Left lung (tissue), 14 donors: ENCODE measurements at places on chromosomes 13 and 19. TPM values are rescaled to one million over a fixed set of nuclear protein-coding genes. Genes with fewer than 3 reads are reported as not detected.

ICAM5 gene
- polyA plus RNA-seq, result 4.7 TPM

POGLUT2 gene
- polyA plus RNA-seq, result 32.7 TPM

ELANE gene
- polyA plus RNA-seq, result 2.2 TPM

MADCAM1 gene
- 11.0 TPM for polyA plus RNA-seq

SRRM5 gene
- 1.1 TPM for polyA plus RNA-seq

ZIC2 gene
- not detected for polyA plus RNA-seq

RPS16 gene
- 1,493 TPM for polyA plus RNA-seq

CGB1 gene
- polyA plus RNA-seq, result not detected

ZNF439 gene
- 20.8 TPM for polyA plus RNA-seq

SIGLEC5 gene
- polyA plus RNA-seq, result not detected

ZNF625 gene
- polyA plus RNA-seq, result 16.4 TPM

IRGC gene
- polyA plus RNA-seq, result not detected

C19orf85 gene
- not detected for polyA plus RNA-seq

C13orf46 gene
- 0.27 TPM for polyA plus RNA-seq

YJU2 gene
- 21.0 TPM for polyA plus RNA-seq

PSG11 gene
- polyA plus RNA-seq, result not detected

ZNF738 gene
- polyA plus RNA-seq, result 43.5 TPM

NOP53 gene
- 557 TPM for polyA plus RNA-seq

DMPK gene
- polyA plus RNA-seq, result 61.2 TPM

PDX1 gene
- polyA plus RNA-seq, result not detected

PSG1 gene
- 1.1 TPM for polyA plus RNA-seq

BRME1 gene
- polyA plus RNA-seq, result 7.5 TPM

GAPDHS gene
- polyA plus RNA-seq, result not detected

IGLON5 gene
- 1.1 TPM for polyA plus RNA-seq

PINLYP gene
- 21.2 TPM for polyA plus RNA-seq

ZNF154 gene
- polyA plus RNA-seq, result 40.2 TPM

CLEC11A gene
- 44.0 TPM for polyA plus RNA-seq

TDRD3 gene
- polyA plus RNA-seq, result 41.7 TPM
